ENCODE measurements at places on chromosomes 7 and 10.
A peak's percentile ranks its signal among the peaks of the same experiment; 100 is the strongest.

DNA sequence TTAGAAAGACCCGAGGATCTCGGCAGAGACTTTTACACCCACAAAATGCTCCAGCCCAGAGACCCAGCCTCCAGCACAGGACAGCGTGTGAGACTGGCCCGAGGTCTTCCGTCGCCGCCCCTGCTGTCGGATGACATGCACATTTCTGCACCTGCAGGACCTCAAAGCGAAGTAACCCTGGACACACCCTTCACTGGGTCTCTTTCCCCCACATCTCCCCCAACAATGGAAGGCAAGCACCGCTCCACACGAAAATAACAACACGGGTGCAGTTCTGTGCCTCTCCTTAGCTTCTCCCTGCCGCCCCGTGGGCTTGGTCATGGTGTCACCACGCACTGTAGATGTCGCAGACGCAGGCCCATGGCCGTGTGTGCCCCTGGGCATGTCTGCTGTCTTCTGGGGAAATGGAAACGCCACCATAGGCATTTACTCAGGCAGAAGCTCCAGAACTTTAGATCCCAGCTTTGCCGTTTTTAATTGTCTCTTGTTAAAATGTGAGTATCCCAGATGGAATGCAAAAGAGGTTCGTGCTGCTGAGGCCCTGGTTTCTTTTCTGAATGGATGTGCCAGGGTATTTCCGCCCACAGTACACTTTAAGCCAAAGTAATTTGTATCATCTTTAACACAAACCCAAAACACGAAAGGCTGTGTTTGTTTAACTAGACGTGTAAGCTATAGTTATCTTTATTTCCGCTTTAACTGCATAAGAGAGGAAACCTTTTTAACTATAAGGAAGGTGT, 237.9 kb downstream of the MGMT start:
- DNase-seq: no peak

- peak; percentile 60 for DNase-seq
These were observed at the start of gene CTBP2 for GRCh38 chr10:125159932-125160855. TSS of gene CTBP2 (minus strand) at chr10:125160563.

- DNase-seq: no peak
These were observed 15.1 kb downstream of the GSAP start for GRCh38 chr7:77401002-77401401.

DNA sequence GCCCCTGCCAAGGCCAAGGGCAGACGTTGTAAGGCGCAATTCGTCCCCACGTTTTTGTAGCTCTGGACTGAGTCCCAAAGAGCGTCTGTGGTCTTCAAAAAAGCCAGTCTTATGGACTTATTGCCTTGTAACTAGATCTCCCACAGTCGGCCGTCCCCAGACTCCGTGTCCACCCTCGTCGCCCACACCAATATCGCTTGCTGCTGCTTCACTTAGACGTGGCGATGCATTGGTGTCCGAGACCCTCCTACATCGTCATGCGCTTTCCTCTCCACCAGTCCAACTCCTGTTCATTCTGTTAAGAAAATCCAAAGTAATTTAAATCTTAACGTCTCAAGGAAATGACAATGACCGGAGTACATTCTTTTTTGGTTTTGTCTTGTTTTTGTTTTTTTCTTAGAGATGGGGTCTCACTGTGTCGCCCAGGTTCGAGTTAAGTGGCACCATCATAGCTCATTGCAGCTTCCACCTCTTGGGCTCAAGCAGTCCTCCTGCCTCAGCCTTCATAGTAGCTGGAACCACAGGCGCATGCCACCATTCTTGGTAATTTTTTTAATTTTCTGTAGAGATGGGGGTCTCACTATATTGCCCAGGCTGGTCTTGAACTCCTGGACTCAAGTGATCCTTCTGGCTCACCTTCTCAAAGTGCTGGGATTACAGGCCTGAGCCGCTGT, 851 bp downstream of the KIFBP start:
- DNase-seq: no peak

GRCh38 chr7:103009466-103010185, 65.0 kb downstream of the FBXL13 start:
- no peak for DNase-seq

- no peak for DNase-seq
These were observed 55.1 kb downstream of the JMJD1C start for GRCh38 chr10:63410633-63411032.

DNA sequence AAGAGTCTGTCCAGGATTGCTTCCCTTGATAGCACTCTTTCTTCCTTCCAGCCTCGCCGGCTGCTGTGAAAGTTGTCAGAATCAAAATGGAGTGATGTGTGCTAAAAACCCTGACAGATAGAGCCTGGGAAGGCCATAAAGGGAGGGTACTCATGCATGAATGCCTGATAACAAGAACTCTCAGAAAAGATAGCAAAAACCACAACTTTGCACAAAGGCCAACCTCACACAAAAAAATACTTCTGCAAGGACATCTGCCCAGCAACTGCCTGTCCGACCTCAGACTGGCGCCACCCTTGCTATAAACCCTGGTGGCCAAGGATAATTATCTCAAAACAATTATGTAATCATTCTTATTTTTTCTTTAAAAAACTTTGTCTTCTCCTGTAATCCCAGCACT, 133.2 kb upstream of the SVIL start:
- no peak for DNase-seq

DNA sequence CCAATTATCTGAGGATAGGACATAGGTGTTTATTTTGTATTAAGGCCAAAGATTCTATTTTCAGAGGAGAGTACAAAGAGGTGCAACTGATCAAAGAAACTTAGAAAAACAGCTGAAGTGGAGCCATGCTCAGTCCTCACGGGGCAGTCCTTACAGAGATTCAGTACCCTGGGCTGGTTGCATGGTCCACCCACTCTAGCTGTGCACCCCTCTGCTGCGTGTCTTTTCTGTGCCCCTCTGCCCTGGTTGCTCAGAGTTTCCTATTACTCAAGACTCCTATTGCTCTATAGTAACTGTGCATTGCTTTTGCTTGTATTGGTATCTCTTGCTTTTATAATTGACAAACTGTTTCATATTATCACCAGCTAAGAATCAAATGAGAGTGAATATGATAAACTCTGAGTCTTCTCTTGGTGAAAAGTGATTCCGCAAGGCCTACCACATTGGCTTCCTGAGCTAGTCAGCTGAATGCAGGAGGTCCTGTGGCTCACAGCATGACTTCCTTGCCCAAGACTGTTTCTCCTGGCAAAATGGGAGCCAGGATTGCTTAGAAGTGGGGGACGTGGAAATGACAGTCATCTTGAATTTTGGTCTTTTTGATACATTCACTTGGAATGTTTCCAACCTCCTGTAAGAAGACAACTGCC, 137.0 kb downstream of the GLCCI1 start:
- no peak for DNase-seq

GRCh38 chr7:109879287-109879828, 1211.6 kb upstream of the LRRN3 start:
- DNase-seq: peak; percentile 9
